ENCODE measurements at places on chromosomes 5 and 9. TPM values are rescaled to one million over a fixed set of nuclear protein-coding genes. Genes with fewer than 3 reads are reported as not detected.

DNA sequence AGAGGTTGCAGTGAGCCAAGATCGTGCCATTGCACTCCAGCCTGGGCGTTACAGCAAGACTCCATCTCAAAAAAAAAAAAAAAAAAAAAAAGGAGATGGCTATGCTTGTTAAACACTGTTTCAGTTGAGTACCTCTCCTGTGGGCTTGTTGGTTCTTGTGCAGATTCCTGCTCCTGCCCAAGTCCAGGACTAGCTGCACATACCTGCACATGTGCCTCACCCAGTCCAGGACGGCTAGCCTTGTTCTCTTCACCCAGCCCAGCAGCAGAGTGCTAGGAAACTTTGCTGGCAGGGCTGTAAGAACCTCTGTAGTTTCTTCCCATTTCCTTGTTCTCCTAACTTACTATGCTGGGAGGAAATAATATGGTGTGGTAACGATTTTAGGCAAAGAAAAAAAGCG is 234.1 kb upstream of the DMRT1 start:
- H3K4me1 ChIP-seq: no peaks in the 10 kb centered on the region
- H3K36me3 ChIP-seq: no peaks in the 10 kb centered on the region
- DNase-seq: peak; percentile 68
- no peaks in the 10 kb centered on the region for H3K27me3 ChIP-seq
- no peak overlapping the region for H3K4me3 ChIP-seq

- no peaks in the 10 kb centered on the region for H3K27me3 ChIP-seq
- H3K27ac ChIP-seq: no peak overlapping the region
- H3K36me3 ChIP-seq: no peaks in the 10 kb centered on the region
- H3K4me1 ChIP-seq: peaks cover 9% of the 10 kb centered on the region
Observed at GRCh38 chr5:133384120-133384855, 228.1 kb downstream of the FSTL4 start.

- DNase-seq: no peak
- H3K36me3 ChIP-seq: no peaks in the 10 kb centered on the region
- no peaks in the 10 kb centered on the region for H3K27me3 ChIP-seq
Observed at GRCh38 chr9:23322392-23322791, 503.6 kb downstream of the ELAVL2 start.

Gene ADAMTS13
- 2.8 TPM for total RNA-seq

Gene PCDHGA7
- total RNA-seq: 4.1 TPM
